ENCODE measurements at places on chromosomes 1 and 21. TPM values are rescaled to one million over a fixed set of nuclear protein-coding genes. Genes with fewer than 3 reads are reported as not detected.

GRCh38 chr1:230265200-230266115 lies 160.7 kb downstream of the PGBD5 start:
- no peak for DNase-seq

DNA sequence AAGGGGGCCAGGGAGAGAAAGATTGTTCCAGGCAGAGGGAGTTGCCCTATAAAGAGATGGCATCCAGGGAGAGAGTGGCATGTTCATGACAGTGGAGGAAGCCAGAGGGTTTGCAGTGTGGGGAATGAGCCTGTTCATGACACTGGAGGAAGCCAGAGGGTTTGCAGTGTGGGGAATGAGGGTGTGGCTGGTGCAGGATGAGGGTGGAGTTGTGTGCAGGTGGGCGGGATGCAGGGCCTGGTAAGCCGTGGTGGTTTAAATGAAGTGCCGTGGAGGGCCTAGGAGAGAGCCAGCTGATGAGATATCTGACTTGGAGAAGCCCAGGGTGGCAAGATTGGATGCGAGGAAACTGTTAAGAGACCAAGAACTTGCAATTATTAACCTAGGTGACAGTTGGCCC lies 131.8 kb downstream of the CAMTA1 start:
- DNase-seq: no peak

GRCh38 chr1:101293461-101294051 lies 56.7 kb downstream of the S1PR1 start:
- no peak for DNase-seq

DNA sequence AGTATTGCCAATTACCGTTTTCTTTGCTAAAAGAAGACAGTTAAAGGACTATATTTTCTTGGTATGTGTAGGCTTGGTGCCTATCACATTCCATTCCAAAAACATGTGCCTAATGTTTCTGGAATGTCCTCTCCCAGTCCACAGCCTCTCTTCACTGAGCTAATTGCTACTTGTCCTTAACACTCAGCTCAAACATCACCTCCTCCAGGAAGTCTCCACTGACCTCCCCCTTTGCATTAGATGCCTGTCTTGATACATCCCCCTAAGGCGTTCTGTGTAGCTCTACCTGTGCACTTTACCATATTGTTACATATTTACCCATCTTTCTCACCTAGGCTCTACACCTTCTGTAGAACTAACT lies 195.6 kb upstream of the CAMK1G start:
- no peak for DNase-seq

- no peak for DNase-seq
Measured at GRCh38 chr1:89269277-89269676, 3.4 kb downstream of the GBP5 start.

DNA sequence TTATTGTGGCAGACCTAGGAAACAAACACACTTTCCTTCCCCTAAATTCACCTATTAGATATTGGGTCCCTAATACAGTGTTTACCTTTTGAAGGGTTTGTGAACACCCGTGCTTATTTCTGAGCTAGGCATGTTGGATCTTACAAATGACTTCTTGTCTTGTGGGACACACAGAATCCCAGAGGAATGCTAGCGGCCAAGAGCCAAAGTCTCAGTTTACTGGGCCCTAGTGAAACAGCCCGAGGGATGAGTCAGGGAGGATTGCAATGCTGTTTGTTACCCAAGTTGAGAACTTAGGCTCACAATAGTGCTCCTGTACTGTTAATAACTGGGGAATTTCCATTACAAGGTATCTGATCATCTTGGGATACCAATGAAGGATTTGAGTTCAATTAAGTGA lies 100.1 kb upstream of the AKT3 start:
- DNase-seq: peak; percentile 78

GRCh38 chr1:214448536-214448935 lies 102.9 kb downstream of the PTPN14 start:
- DNase-seq: no peak

- no peak for DNase-seq
Measured at GRCh38 chr1:89125913-89126580, at the start of gene GBP2. GBP2 (minus strand) TSS chr1:89126114; CDS start chr1:89121966, 4,148 bp downstream.

GRCh38 chr21:31873696-31874599 lies 1.1 kb downstream of the HUNK start:
- DNase-seq: peak; percentile 44

GRCh38 chr1:241229216-241229615 lies 127.8 kb downstream of the RGS7 start:
- DNase-seq: no peak

- peak; percentile 62 for DNase-seq
Measured at GRCh38 chr1:32886004-32886827, at the start of gene HPCA. HPCA (plus strand) TSS chr1:32886491; CDS start chr1:32888899, 2,408 bp downstream.

- DNase-seq: no peak
Measured at GRCh38 chr1:26477446-26478152, 5.4 kb downstream of the HMGN2 start.

The VASH2 gene
- not detected for total RNA-seq

The LENEP gene
- not detected for total RNA-seq
